ENCODE measurements at places on chromosomes 1 and 21.

- DNase-seq = no peak
Measured at GRCh38 chr21:26461500-26461899, 111.6 kb downstream of the CYYR1 start.

DNA sequence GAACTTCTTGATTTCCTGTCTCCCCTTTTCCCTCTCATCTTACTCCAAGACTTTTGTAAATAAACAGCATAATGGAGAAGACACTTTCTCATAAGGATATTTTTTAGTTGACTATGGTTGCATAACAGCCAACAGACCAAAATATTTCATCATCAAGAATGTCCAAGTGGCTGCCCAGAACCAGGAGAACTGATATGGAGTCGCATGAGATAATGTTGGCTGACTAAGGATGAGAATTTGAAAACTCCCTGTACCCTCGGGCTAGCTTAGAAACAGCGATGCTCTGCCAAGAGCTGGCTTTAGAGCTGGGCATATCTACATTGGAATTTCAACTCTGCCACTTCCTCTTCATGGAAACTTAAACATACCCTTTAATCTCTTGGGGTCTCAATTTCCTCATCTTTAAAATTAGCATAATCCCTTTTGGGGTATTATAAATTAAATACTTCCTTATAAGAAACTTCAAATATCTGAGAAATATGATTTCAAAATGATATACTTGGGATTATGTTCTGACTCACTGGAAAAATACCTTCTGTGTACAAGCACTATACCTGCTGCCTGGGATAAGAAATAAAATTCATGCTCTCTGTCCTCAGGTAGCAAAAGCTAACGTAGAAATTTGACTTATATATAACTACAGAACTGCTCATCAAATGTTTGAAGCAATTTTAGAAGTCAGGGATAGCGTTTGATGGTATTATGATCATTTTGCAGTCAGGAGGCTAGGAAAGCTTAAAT is 777.3 kb downstream of the LTN1 start:
- DNase-seq = no peak

DNA sequence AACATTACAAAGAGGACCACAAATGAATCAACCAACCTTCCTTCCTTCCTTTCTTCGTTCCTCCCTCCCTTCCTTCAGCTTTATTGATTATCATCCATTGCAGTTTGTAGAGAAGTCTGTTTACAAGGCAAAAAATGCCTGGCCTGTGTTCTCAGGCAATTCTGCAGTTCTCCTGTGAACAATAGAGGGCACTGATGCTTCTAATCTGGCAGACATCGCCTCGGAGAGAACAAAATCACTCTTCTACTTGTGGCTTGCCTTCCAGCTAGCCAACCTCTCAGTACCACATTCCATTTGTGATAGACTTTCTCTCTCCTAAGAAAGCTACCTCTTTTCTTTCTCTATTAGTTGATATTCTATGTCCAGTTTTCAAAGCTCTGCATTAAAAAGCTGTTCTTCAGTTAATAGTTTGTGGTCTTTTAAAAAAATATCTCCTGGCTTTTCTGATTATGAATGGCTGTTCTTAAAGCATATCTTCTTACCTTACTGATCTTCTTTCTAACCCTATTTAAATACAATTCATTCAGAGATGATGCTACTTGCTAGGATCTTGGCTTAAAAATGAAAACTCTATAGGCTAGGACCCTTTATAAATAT is 26.9 kb upstream of the ESRRG start:
- DNase-seq = no peak

GRCh38 chr1:64060611-64061302 is 142.7 kb upstream of the UBE2U start:
- DNase-seq = no peak

DNA sequence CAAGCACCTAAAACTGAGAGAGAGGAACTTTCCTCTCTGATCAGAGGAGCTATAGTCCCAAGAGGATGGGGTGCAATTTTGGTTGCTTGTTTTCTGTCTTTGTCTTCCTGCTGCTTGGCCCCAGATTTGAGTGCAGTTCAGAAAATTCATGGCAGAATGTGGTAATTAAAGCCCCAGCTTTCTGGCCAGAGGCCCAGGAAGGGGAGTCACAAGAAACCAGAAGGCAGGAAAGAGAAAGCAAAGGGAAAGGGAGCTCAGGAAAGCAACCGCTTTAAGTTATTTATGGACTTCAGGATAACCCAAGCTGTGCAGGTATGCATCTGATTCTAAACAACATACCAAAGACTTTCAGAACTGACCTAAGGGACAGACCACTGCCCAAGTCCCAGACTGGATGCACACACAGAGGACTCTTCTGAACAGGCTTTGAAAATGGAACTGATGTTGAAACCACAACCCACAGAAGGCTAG is 88.8 kb downstream of the ST3GAL3 start:
- DNase-seq = no peak

DNA sequence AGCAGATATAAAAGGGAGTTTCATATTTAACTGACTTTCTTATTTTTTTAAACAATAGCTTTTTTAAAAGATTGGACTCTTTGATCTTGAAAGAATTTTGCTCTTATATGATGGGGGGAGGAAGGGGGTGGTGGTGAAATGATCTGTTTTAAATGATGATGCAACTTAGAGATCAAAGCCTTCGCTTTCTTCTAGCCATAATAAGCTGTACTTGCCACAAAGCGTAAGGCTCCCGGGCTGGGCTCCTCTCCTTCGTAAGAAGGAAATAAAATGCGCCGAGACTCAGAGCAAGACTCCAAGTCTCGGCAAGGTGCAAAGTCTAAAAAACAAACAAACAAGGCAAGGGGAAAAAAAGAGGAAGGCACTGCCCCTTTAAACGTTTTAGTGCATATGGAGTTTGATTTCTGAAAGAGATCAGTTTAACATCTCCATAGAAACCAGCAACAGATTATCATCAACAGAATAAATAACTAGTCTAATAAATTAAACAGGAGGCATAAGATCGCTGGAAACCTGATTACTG is 3.3 kb downstream of the CASZ1 start:
- DNase-seq = no peak

DNA sequence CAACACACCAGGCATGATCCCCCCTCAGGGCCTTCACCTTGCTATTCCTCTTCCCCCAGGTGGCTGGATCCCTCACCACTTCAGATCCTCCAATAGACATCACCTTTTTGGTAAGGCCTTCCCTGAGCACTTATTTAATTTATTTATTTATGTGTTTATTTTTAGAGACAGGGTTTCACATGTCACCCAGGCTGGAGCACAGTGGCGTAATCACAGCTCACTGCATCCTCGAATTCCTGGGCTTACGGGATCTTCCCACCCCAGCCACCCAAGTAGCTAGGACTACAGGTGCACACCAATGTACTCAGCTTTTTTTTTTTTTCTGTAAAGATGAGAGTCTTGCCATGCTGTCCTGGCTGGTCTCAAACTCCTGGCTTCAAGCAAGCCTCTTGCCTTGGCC is 17.2 kb downstream of the KCNN3 start:
- DNase-seq = no peak

DNA sequence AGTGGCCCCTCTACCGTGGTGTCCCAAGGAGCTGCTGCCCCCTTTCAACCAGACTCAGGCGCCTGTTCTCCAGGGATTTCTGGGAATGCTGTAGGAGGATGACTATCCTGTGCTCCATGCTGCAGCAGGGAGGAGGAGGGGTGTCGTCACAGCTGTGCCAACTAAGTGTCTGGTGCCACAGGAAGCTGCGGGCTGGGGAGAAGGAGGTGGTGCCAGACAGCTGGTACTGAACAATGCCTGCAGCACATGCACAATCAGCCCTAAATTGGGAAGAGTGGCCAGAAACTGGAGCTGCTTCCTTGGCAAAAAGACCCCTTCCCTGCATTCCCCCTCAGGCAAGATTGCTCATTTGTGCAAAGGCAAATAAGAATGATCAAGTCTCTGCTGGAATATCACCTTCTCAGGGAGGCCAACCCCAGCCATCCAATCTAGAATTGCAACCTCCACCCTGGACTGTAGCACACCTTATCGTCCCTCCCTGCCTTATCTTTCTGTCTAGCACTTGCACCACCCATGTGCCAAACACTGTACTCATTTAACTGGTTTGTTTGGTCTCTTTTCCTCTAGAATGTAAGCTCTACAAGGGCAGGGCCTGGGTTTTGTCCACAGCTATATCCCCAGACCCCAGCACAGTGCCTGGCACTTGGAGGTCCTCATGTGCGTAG is 33.3 kb downstream of the LAMB3 start:
- no peak for DNase-seq

DNA sequence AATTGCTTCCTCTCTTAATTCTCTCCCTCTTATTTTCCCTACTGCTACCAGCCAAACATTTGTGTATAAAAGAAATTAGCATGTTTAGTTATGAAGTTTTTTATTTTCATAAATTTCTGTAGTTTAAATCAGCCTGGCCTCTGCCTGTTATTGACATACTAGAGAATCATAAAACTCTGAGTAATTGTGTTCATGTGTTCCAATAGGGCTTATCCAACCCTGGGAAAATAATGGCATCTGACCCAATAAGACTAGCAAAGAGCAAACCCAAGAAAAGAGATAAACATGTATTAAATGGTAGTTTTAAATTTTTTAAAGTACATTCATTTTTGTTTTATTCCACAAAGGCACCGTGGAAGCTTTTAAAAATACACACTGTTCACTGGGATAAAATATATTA is 404.3 kb downstream of the HLX start:
- DNase-seq = no peak

GRCh38 chr1:2099886-2100779 is 49.9 kb downstream of the PRKCZ start:
- DNase-seq = no peak

DNA sequence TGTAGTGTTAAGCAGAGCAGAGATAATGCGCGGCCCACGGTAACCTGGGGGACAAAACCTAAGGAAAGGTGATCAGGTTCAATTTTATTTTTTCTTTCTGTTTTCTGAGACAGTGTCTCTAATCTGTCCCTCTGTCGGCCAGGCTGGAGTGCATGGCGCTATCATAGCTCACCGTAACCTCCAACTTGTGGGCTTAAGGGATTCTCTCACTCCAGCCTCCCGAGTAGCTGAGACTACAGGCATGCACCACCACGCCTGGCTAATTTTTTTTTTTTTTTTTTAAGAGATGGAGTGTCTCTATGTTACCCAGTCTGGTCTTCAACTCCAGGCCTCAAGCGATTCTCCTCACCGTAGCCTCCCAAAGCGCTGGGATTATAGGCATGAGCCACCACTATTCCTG is 724 bp upstream of the ANKRD35 start:
- DNase-seq = no peak

GRCh38 chr1:90144820-90145219 is 149.9 kb downstream of the ZNF326 start:
- DNase-seq = no peak

DNA sequence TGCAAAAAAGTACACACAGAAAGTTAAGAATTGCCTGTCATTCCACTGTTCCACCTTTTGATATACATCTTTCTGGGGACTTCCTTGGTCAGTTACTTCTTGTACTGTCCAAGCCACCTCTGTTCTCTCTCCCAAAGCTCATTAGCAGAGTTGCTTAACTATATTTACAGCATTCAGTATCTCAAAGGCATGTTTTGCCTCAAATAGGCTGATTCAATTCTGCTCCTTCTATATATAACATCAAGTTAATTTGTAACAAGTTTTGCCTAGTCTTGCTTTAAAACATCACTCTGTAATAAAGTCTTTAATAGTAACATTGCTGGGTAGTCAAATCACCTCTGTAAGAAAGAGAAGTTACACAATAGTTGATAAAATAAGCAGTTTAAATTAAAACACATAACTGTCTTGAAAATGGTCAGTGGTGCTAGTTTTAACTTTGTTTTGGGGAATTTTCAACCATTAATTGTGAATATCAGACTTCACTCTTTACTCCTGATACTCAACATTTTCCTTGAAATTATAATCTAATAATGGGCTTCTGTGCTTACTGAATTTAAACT is 35.7 kb downstream of the EDARADD start:
- DNase-seq = no peak

- no peak for DNase-seq
Measured at GRCh38 chr1:22261580-22261979, 118.7 kb upstream of the WNT4 start.

GRCh38 chr21:23780326-23780725 is 1827.0 kb downstream of the MRPL39 start:
- no peak for DNase-seq

GRCh38 chr1:204944662-204945061 is 74.0 kb downstream of the NFASC start:
- DNase-seq = no peak

- DNase-seq = no peak
Measured at GRCh38 chr1:228799924-228800323, 64.6 kb downstream of the RHOU start.

DNA sequence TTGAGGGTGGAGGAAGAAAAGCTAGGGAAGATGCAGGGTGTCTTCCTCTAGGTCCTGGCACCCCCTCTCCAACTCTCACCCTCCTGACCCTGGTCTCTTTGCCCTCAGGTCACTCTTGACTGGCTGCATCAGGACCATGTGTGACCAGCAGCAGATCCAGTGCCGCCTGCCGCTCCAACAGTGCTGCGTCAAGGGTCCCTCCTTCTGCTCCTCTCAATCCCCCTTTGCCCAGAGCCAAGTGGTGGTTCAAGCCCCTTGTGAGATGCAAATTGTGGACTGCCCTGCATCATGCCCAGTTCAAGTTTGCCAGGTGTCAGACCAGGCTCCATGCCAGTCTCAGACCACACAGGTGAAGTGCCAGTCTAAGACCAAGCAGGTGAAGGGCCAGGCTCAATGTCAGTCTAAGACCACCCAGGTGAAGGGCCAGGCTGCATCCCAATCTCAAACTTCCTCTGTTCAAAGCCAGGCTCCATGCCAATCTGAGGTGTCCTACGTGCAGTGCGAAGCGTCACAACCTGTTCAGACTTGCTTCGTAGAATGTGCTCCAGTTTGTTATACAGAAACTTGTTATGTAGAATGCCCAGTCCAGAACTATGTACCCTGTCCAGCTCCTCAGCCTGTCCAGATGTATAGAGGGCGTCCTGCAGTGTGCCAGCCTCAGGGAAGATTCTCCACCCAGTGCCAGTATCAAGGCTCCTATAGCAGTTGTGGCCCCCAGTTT is 1.8 kb downstream of the KPRP start:
- DNase-seq = no peak

- no peak for DNase-seq
Measured at GRCh38 chr1:205670611-205671430, 9.5 kb downstream of the SLC45A3 start.

- no peak for DNase-seq
Measured at GRCh38 chr1:34982820-34983376, 2.2 kb downstream of the TMEM35B start.

DNA sequence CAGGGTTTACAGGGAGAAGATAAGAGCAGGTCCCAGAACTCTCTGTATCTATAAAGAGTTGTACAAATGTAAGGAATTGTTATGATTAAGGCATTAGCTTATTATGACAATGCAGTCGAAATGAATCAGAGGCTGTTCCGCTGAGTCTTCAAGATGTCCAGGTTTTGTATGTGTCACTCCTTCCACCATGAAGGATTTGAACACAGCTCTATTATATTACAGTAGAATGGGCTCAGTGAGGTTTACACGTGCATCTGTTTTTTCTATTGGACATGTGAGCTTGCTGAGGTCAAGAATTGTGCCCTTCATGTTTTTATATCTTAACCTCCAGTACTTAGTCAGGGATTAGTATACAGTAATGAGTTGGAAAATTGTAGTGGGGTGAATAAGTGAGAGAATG is 86.3 kb downstream of the MPZL1 start:
- DNase-seq = no peak
